ENCODE measurements at places on chromosomes 5 and 9. TPM values are rescaled to one million over a fixed set of nuclear protein-coding genes. Genes with fewer than 3 reads are reported as not detected.

PHYHD1 gene
- total RNA-seq = 19.9 TPM

ZNF474 gene
- total RNA-seq = 0.29 TPM

- no peaks in the 10 kb centered on the region for H3K36me3 ChIP-seq
- H3K27ac ChIP-seq = peak overlapping the region; percentile 39
- no peak for DNase-seq
- H3K4me3 ChIP-seq = no peak overlapping the region
Observed at GRCh38 chr9:70480405-70480980, 66.0 kb upstream of the KLF9 start.

- H3K4me3 ChIP-seq = no peak overlapping the region
- no peak overlapping the region for H3K27ac ChIP-seq
Observed at GRCh38 chr5:87127956-87128687, 139.6 kb upstream of the RASA1 start.

- H3K27ac ChIP-seq = no peak overlapping the region
- H3K4me1 ChIP-seq = peaks cover 7% of the 10 kb centered on the region
- no peaks in the 10 kb centered on the region for H3K27me3 ChIP-seq
Observed at GRCh38 chr5:45162974-45163373, 354.2 kb downstream of the MRPS30 start.

GRCh38 chr9:101427957-101428655, 7.5 kb downstream of the ALDOB start:
- no peak overlapping the region for H3K27ac ChIP-seq
- H3K4me3 ChIP-seq = no peak overlapping the region
- H3K27me3 ChIP-seq = no peaks in the 10 kb centered on the region
- no peaks in the 10 kb centered on the region for H3K36me3 ChIP-seq

DNA sequence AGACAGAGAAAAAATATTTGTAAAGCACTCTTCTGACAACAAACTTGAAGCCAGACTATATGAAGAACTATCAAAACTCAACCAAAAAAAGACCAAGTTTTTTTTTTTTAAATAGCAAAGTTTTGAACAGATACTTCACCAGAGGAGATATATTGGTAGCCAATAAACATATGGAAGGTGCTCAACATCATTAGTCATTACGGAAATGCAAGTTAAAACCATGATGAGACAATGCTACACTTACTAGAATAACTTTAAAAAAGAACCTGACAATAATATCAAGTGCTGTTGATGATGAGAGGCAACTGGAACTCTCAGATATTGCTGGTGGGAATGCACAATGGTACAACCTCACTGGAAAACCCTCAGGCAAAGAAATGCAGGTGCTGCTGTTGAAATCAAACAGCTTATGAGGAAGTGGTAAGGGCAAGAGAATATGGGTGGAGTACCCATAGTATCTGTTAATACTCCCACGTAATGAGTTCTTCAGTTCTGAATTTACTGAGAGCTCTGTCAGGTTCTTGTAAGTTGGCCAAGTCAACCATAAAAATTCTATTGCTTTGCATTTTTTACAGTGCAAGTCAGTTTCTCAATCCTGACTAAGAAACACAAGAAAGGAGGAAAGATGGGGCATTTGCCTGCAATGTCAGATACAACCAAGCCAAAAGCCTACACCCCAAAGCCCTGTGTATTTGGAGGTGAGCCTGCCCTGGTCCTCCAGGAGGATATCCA, 87.3 kb upstream of the GNAQ start:
- H3K4me3 ChIP-seq = no peak overlapping the region
- no peaks in the 10 kb centered on the region for H3K27me3 ChIP-seq
- H3K36me3 ChIP-seq = no peaks in the 10 kb centered on the region
- no peak for DNase-seq
- no peak overlapping the region for H3K27ac ChIP-seq

DNA sequence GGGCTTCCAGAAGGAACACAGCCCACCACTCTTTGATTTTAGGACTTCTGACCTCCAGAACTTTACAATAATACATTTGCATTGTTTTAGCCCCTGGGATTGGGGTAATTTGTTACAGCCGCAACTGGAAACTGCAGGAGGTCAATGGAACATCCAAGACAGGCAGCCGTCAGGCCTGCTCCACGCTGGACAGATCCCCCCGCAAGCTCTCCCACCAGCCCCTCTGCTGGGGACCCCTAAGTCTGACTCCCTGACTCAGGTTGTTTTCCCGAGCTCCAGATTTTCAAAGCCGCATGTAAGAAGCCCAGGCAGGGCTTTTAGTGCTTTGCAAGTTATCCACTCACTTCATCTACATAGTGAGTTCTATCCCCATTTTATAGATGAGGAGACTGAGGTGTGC, 127.6 kb downstream of the PAX5 start:
- H3K4me1 ChIP-seq = no peaks in the 10 kb centered on the region
- H3K27me3 ChIP-seq = peaks cover 66% of the 10 kb centered on the region
- no peak for DNase-seq
- no peaks in the 10 kb centered on the region for H3K36me3 ChIP-seq
- H3K27ac ChIP-seq = no peak overlapping the region
- no peak overlapping the region for H3K4me3 ChIP-seq

DNA sequence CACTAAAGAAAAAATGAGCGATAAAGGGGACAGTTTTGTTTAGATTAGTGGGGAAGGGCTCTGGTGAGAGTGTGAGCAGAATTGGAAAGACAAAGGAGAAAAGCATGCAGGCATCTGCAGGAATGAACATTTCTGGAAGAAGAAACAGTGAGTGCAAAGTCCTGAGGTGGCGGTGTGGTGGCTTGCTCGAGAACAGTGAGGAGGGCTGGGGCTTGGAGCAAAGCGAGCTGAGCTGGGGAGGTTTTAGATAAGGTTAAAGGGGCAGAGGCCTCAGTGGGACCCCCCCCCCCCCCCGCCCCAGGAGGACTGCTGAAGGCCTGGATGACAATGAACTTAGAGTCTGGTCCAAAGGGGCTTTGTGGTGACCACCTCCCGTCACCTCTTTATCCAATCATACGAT, 202.7 kb upstream of the MVB12B start:
- H3K4me3 ChIP-seq = no peak overlapping the region
- H3K4me1 ChIP-seq = no peaks in the 10 kb centered on the region
- no peak overlapping the region for H3K27ac ChIP-seq
- peaks cover 54% of the 10 kb centered on the region for H3K27me3 ChIP-seq

DNA sequence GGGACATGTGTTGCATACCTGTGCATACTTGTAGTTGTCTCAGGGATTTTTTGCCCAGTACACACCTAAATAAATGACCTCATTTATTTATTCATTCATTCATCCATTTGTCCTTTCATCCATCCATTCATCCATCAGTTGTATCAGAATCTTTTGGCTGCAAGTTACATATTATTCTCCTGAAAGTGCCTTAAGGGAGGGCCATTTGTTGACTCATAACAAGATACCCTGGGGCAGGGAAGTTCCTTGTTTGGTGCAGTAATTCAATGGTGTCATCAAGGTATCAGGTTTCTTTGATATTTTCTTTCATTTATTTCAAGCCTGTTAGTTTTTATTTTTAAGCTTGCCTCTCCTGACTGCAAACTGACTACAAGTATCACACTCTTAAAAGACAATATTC, 597.9 kb upstream of the TLE4 start:
- H3K36me3 ChIP-seq = no peaks in the 10 kb centered on the region
- no peak overlapping the region for H3K4me3 ChIP-seq
- H3K27me3 ChIP-seq = no peaks in the 10 kb centered on the region
- no peak for DNase-seq
- H3K4me1 ChIP-seq = no peaks in the 10 kb centered on the region

DNA sequence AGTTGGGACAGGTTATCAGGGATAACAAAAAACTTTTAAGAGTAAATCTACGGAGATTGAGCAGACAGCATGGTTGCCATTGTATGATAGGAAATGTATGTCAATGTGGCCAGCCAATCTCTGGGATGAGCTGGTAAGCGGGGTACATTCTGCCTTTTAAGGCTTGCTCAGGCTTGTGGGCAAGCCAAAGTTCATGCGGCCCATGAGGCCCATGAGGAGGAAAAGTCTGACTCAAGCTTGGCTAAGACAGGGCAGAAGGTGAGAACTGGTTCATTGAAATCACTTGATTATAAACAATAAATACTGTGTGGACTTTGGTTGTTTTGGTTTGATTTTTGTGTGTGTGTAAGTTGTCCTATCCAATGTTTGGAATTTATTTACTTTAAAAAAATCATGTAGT, 997.1 kb downstream of the DNAH5 start:
- H3K4me1 ChIP-seq = peaks cover 1% of the 10 kb centered on the region
- H3K27me3 ChIP-seq = no peaks in the 10 kb centered on the region
- no peak overlapping the region for H3K4me3 ChIP-seq

DNA sequence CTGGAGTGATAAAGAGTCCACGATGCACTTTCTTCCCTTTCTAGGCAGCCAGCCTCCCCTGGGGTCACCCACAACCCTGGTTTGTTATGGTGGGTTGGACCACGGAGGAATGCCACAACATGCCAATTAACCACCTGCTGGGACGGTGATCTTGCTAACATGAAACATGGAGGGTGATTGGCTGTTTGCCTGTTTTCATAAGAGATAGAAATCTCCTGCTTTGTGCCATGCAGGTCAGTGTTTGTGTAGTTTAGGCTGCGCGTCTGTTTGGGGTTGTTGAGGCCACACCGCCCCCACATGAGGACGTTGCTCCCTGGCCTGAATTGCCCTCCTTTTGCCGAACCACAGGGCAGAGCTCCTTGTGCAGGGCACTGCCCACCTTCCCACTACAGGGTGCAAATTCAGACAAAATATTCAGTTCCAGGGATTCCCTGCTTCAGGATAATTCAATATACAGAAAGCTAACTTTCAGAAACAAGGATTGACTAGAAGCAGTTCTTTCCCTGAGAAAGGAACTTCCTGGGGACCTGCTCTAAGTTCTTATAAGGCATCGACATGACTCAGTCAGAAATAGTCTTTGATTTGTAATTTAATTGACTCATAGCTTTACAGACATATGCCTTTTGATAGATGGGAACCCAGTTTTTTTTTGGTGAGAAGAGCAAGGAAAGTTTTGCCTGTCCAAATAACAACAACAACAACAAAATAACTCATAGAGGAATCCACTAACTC, 427.6 kb downstream of the GADD45G start:
- H3K4me3 ChIP-seq = no peak overlapping the region
- no peak for DNase-seq
- H3K27me3 ChIP-seq = peaks cover 2% of the 10 kb centered on the region
- H3K36me3 ChIP-seq = no peaks in the 10 kb centered on the region
- no peak overlapping the region for H3K27ac ChIP-seq

- no peak overlapping the region for H3K4me3 ChIP-seq
- no peaks in the 10 kb centered on the region for H3K27me3 ChIP-seq
- H3K4me1 ChIP-seq = peaks cover 3% of the 10 kb centered on the region
- DNase-seq = no peak
Observed at GRCh38 chr9:29285818-29286217, 1712.5 kb upstream of the C9orf72 start.

- H3K36me3 ChIP-seq = peaks cover 25% of the 10 kb centered on the region
- peaks cover 26% of the 10 kb centered on the region for H3K4me1 ChIP-seq
- DNase-seq = no peak
- H3K4me3 ChIP-seq = no peak overlapping the region
- H3K27ac ChIP-seq = no peak overlapping the region
Observed at GRCh38 chr9:94829380-94830070, 103.0 kb downstream of the AOPEP start.

- no peak overlapping the region for H3K27ac ChIP-seq
- no peak overlapping the region for H3K4me3 ChIP-seq
- peaks cover 9% of the 10 kb centered on the region for H3K4me1 ChIP-seq
- no peaks in the 10 kb centered on the region for H3K27me3 ChIP-seq
Observed at GRCh38 chr9:20980832-20981455, 50.5 kb downstream of the HACD4 start.

DNA sequence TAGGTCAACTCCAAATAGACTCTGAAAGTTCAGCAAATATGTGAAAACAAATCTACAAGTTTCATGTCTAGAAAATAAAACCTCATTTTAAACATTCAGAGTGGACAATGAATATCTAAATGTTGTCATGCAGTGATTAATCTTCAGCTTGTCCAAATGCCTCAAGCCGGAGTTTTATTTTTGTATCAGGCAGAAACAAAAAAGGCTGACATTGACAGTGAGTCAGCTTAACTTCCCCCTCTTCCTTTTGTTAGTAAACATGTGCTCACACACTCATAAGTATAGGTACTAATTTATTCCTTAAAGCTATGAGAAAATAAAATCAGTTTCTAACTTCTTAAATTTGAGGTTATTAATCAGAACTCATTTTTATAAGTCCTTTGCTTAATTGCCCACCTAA, 467.9 kb upstream of the DAB2 start:
- no peaks in the 10 kb centered on the region for H3K27me3 ChIP-seq
- no peak overlapping the region for H3K4me3 ChIP-seq
- no peak overlapping the region for H3K27ac ChIP-seq
- peaks cover 22% of the 10 kb centered on the region for H3K4me1 ChIP-seq
- peaks cover 1% of the 10 kb centered on the region for H3K36me3 ChIP-seq
- no peak for DNase-seq

DNA sequence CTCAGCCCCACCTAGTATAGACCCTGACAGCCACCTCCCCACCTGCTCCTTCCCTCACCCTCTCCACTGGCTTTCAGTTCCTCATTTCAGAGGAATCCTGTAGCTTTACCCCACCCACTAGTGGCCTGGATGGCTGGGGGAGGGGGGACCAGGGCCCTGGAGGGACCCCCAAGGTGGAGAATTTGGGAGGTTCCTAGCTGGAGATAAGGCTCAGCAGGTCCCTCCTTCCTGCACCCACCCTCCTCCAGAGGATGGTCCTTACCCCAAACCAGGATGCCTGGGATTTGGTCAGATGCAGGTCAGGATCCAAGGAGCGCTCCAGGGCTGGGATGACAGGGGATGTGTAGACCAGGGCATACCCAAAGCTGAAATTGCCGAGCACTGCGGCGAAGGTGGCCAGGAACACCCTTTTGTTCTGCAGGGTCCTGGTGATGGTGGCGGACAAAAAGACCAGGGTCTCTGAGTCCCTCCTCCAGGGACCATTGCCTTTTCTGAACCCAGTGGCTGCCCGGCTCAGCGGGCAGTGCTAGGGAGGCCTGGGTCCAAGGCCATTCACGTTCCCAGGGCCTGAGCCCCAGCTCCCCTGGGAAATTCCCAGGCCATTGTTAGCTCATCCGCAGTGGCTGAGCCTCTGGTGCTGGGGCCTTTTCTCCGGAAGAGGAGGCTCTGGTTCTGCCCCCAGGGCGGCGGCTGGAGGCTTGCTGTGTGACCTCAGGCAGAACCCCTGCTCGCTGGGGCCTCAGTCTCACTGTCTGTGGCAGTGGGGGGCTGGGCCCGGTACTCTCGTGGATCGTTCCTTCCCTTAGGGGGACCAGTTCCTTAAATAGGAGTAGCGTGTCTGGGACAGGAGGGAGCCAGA, 678 bp downstream of the SLC2A6 start:
- peak overlapping the region; percentile 47 for H3K4me3 ChIP-seq
- H3K27ac ChIP-seq = no peak overlapping the region
- DNase-seq = no peak
- H3K4me1 ChIP-seq = no peaks in the 10 kb centered on the region
- H3K27me3 ChIP-seq = peaks cover 29% of the 10 kb centered on the region
- H3K36me3 ChIP-seq = no peaks in the 10 kb centered on the region

GRCh38 chr5:143573568-143574170, 170.2 kb upstream of the NR3C1 start:
- H3K27me3 ChIP-seq = peaks cover 11% of the 10 kb centered on the region
- no peaks in the 10 kb centered on the region for H3K36me3 ChIP-seq
- no peak overlapping the region for H3K4me3 ChIP-seq

All from progenitor cell of endocrine pancreas (in vitro differentiated cells).